ENCODE measurements at places on chromosomes 12 and 14.

GRCh38 chr12:17204289-17205054, 598.5 kb upstream of the LMO3 start:
- no peak for DNase-seq

- no peak for DNase-seq
Measured at GRCh38 chr12:106070147-106070546, 68.6 kb downstream of the NUAK1 start.

DNA sequence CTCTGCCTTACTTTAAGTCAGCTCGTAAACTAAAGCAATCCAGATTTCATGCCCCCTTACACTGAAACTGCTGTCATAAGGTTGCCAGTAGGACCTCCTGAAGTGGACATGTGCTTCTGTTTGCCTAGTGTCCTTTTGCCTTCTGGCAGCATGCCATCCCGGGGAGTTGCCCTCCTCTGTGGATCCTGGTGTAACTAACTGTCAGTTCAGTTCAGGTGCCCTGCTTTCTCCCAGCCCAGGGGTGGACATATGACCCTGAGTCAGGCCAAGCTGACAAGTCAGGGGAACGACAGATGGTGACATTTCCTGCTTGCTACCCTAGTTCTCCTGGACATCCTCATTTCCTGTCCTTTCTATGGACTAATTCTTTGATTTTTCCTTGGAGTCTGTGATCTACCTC, 25.6 kb downstream of the AKAP6 start:
- DNase-seq, result no peak

- no peak for DNase-seq
Measured at GRCh38 chr14:33851366-33851765, 99.5 kb downstream of the EGLN3 start.

DNA sequence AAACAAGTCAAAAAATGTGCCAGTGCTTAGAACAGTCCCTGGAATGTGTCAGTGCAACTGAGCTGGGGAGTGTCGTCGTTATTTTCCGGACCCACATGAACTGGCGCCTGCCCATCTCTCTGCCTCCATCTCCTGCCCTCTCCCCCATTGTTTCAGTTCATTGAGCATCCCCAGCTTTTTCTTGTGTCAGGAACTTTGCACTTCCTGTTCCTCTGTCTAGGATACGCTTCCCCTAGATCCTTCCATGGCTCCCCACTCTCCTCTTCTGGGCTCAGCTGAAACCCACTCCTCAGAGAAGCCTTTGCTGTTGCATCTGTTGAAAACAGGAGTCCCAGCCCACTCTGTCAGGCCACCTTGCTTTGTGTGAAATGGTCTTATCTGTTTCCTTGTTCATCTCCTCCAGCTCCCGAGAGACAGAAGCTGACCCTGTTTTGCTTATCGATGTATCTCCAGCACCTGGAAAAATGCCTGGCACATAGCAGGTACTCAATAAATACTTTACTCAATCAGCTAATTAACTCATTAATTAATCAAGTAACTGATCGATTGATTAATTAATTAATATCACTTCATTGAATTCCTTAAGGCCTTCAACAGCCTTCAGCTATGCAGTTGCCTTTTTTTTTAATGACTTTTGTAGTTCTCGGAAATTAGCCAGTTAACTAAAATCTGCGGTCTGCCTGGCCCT, 2.7 kb upstream of the SCARB1 start:
- no peak for DNase-seq

DNA sequence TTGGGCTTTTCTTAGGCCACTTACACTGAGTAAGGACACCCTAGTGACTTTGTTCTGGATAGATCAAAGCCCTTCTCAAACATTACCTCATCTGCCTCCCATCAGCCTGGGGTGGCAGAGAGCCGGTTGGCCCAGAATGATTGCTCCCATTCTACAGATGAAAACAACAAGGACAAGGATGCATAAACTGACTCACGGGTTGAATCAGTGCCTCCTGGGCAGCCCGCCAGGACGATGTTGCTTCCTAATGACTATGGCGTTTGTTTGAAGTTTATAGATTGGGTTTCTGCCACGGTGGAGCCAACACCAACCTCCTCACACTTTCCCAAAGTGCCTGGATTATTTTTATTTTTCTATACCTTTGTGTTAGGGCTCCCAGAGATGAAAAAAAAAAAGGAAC, 3.6 kb upstream of the VRK1 start:
- DNase-seq, result no peak

DNA sequence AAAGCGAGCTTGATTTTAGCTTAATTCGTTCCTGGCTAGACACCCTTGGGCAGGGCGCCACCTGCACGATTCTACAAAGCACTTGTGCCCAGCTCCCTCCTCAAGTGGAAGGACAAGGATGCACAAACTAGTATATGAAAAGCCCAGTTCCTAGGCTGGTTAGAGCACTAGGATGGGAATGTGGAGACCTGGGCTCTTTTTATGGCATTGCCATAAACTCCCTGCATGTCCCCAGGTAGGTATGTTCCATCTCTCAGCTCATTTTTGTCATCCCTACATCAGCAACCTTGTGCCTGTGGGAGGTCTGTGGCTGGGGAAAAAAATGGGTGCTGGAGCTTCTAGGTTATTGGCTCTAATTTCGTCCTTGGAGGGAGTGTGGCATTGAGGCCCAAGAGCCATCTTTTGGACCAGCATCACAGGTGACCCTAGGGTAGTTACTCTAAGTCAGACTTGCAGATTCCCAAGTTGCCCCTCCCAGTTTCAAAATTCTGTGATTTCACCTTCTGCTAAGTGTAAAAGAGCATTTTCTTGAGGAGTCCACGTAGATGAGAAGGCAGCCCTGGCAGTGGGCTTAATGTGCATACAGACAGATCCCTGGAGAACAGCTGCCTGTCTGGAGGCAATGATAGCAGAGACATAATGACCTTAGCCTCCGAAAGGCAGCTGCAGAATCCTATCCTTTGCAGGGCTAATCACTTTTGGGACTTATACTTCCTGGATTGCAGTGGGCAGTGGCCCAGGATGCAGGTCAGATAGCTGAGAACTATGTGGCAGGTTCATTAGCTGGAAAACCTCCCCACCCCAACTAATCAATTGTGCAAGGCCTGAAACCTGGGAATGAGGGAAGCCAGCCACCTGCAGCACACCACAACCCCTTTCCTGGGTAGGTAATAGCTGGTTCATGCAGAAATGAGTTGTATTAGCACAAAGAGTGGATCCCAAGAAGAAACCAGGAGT, 47.6 kb upstream of the BDKRB2 start:
- DNase-seq, result no peak

GRCh38 chr14:34890937-34891336, 15.8 kb upstream of the BAZ1A start:
- no peak for DNase-seq

DNA sequence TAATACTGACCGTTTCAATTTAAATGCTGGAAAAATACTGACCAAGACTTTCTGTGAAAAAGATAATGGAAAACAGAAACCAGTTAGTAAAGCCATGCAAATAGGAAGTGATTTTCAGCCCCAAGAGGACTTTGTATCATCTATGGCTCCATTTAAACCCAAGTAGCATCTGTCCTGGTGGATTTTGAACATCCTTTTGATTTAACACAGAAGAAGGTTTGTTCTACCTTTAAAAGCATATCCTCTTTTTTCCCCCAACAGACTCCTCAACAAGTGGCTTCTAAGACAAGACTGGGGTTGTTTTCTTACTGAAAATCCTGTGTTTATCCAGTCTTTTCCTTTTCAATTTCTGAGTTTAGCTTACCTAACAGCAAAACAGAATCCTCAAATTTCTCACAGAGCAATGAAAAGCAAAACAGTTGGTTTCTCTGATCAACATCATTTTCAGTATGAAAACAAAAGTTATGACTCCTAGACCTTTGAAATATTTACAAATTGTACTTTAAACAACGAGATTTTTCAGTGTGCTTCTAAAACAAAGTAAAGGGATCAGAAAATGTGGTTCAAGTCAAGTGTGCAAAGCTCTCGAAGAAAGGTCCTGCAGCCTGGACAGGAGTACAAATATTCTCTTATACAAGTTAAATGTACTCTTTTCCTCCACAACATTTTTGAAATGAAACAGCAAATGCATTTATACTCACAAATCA, 2.9 kb downstream of the PHLDA1 start:
- DNase-seq, result no peak

DNA sequence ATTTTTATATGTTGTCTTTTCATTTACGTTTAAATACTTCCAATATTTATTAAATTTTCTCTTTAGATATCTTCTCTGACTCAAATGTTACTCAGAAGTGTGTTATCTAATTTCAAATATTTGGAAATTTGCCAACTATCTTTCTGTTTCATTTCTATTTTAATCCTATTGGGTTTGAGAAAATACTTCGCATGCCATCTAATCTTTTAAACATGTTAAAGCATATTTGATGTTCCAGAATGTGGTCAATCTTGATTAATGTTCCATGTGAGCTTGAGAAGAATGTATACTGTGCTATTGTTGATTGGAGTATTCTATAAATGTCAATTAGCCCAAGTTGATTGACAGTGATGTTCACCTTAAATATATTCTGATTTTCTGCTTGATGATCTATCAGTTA, 11.9 kb upstream of the DCN start:
- DNase-seq, result no peak

- no peak for DNase-seq
Measured at GRCh38 chr12:122035292-122035691, 13.6 kb downstream of the BCL7A start.

DNA sequence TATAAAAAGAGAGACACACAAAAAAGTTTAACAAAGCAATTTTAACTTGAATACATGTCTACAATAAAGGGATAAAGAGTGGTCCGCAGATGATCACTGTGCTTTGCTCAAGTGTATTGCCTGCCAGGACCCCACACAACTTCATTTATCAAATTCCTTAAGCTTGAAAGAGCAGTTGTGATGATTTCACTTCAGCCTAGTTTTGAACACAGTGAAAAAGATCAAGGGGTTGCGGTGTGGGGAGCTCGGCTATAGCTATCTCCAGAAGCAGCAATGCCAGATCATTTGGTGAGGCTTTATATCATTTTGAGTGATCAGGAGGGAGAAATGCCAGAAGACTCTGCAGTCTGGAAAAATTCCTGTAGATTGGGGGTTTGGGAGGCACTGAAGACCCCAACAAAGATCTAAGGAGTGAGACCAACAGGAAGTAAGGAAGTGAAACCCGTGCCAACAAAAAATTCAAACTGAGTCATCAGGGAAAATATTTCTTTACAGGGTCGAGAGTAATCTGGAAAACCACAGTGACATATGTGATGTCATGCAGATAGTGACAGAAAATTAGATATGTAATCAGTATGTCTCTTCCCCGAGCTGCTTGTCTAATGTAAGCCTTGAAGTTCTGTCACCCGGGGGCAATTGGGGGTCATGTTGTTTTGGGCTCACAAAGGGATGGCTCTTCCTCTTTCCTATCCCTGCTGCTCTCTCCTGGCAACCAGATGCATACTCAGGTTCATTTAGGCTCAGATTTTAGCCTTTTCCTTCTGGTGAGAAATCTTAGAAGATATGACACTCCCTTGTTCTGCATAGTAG, 221.8 kb downstream of the MSRB3 start:
- no peak for DNase-seq

- DNase-seq, result no peak
Measured at GRCh38 chr12:124496584-124496983, 70.8 kb downstream of the NCOR2 start.

DNA sequence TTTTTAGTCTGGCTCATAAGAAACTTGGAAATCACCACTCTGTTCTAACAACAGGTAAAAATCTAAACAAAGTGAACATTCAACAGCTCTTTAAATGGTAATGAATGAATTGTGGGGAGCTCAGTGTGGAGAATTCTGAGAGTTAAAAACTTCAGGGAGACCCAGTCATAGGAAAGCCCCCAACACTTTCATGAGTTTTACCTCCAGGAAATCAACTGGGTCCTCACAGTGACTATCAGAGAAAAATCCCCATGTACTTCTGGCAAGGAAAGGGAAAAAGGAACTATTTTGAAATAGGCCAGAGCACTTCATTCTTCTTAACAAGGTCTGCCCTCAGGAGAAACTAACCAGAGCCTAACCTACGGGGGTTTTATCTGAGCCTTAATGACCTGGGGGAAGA, 134.7 kb downstream of the CMAS start:
- no peak for DNase-seq

Data from suppressor macrophage (primary cell).